ENCODE measurements at places on chromosomes 5 and 9.

DNA sequence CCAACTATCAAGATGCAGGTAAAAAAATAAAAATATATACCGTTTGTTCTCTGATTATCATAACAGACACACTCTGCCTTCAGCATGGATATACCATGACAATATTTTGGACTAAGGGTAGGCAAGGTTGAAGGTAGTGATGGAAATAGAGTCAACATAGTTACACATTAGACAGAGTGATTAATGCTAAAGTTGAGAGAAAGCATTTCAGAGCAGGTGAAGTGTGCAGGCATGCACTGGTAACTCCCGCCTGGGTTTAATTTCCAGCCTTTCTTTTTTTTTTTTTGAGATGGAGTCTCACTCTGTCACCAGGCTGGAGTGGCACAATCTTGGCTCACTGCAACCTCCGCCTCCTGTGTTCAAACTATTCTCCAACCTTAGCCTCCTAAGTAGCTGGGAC is 458.5 kb downstream of the TLR4 start:
- DNase-seq, result no peak

GRCh38 chr5:155475318-155475717 is 461.8 kb downstream of the KIF4B start:
- no peak for DNase-seq

GRCh38 chr9:121729769-121730562 is 78.5 kb downstream of the DAB2IP start:
- DNase-seq, result no peak

- DNase-seq, result no peak
Observed at GRCh38 chr9:73515216-73515615, 363.6 kb downstream of the ANXA1 start.

- DNase-seq, result no peak
Observed at GRCh38 chr5:133494232-133494922, 118.0 kb downstream of the FSTL4 start.

DNA sequence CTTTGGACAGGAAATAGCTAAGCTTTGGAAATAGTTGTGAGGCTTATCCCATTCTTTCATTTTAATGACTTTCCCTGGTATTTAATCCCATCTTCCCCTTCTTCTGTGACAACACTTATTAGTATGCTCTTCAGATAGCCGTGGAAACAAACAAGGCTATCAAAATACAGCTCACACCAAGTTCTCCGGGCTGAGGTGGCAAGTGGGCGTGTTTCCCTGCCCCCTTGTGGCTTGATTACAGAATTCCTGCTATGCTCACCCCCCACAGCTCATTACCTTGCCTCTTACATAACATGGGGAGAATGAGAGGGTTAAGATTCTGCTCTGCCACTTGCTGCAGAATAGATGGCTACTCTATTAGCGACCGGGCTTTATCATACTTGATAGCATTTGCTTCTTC is 437.1 kb upstream of the TLE4 start:
- DNase-seq, result no peak

GRCh38 chr5:100647461-100648230 is 112.5 kb downstream of the FAM174A start:
- no peak for DNase-seq

DNA sequence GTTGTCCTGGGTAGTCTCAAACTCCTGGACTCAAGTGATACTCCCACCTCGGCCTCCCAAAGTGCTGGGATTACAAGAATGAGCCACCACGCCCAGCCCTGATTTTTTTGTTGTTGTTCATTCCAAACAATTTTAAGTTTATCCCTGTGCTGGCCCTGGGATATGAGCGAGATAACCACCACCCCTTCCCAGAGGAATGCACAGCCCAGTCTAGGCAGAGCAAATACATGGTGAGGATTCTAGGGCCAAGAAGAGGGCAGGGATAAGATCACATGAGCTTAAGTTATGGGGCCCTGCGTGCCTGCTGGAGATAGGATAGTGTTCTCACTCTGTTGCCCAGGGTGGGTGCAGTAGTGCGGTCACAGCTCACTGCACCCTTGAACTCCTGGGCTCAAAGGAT is 21.0 kb upstream of the TOR1B start:
- DNase-seq, result no peak

- DNase-seq, result no peak
Observed at GRCh38 chr5:140408750-140409241, 7.2 kb downstream of the ANKHD1 start.

DNA sequence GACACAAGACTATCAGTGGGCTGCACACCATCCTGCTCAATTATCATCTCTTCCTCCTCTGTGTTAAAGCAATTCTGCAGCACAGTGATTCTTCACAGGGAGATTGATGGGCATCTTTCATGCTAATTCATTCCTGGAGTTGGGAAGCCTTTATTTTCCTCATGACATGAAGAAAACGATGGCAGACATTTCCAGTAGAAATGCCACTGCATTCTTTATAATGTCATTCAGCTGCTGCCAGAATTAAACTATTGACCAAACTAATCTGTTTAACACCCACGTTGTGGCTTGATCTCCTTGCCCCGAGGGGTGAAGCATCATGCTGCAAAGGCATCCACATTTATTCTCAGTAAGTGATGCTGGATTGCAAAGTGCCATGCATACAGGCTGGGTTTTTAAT is 273.0 kb downstream of the SPOCK1 start:
- DNase-seq, result no peak

- DNase-seq, result no peak
Observed at GRCh38 chr9:133429641-133430161, 7.5 kb downstream of the ADAMTS13 start.

- DNase-seq, result no peak
Observed at GRCh38 chr9:11471321-11471720, 858.5 kb upstream of the PTPRD start.

DNA sequence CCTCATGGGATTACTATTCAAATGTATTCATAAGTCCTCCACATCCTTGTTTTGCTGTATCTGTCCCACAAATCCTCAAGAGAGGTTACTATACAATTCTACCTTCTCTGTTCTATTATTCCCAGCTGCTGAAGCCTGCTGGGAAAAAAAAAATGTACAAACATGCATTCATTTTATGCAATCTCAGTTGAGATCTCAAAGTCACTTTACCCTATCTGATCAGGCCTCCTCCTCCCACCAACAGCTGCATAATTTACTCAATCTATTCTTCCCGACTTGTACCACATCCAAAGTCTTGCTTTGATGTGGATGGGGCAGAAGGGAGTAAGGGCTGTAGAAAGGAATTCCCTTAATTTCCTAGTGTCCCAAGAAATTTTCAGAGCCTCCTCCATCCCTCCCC is 28.6 kb downstream of the PSIP1 start:
- no peak for DNase-seq

DNA sequence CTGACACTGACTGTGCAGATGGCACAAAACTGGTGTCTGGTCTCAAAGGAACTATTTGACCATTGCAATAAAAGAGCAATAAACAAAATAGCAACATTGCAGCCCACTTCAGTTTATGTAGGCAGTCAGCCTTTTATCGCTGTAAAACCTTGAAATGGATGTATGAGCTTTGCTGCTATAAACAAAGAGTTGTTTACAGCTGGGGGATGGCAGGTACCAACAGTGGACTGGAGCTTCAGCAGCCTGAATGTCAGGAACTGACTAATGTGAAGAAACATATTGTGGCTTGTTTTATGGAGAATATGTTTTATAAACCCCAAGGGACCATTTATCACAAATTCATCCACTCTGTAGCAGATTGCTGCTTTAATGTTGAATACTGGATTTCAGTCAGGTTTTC is 78.0 kb downstream of the PTPRD start:
- DNase-seq, result no peak

GRCh38 chr5:81363093-81363871 is 30.7 kb downstream of the ACOT12 start:
- DNase-seq, result no peak

- DNase-seq, result no peak
Observed at GRCh38 chr5:16625096-16625495, 8.3 kb upstream of the RETREG1 start.

DNA sequence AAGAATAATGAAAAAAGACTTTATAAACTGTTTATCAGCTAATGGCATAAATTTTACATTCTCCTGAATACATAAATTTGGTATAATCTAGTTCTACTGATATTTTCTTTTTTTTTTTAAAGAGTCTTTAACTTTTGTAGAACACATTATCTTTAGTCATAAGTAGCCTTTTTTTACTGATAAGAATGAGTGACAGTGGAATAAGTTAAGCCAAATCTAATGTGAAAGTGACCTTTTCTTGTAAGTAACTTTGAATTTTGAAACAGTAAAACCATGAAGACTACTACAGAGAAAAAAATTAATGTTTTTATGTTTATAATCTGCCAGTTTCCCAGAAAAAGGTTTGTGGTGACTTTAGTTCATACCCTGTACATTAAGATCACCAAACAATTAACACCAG is 13.7 kb downstream of the CEP78 start:
- DNase-seq, result no peak

- no peak for DNase-seq
Observed at GRCh38 chr5:50717651-50718050, 51.2 kb downstream of the PARP8 start.

DNA sequence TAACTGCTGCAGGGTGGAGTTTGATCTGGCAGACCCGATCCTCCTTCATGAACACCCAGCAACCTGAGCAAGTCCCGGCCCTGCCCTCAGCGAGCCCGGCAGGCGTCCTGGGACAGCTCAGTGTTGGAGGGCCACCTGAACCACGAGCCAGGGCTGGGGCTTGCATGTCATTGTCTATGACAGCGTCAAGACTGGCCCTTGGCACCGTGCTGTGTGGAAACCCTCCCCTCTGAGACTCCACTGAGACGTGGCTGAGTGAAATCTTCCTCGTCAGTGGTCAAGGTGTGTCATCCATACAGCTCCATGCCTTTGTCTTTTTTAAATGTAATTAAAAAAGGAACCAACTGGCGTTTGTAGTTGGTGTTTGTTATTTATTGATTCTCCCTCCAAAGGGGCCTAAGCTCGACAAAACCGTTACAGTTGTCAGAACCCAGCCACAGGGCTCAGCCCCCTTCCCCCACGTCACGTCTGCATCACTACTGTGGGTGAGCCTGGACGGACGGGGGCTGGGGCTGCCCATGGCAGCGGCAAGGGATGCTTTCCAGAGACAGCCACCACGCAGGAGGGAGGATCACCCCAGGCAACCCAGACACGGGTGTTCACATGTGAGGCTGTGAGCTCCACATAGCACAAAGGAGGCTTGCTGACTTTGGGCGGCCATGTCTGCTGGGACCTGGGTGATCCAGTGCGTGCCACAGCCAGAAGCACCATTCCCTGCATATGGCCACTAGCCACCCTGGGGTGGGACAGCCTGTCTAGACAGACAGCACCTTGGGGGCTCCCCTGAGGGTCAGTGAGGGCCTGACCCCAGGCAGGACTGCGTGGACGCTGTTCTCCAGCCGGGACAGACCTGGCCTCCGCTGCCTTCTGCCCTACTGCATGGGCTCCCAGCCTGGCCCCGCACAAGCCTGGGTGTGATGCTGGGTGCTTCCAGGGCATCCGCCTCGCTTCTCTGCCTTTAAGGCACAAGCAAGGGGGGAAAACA is 7.3 kb downstream of the UCK1 start:
- no peak for DNase-seq

GRCh38 chr5:14672484-14673394 is 8.2 kb downstream of the OTULIN start:
- DNase-seq, result no peak

DNA sequence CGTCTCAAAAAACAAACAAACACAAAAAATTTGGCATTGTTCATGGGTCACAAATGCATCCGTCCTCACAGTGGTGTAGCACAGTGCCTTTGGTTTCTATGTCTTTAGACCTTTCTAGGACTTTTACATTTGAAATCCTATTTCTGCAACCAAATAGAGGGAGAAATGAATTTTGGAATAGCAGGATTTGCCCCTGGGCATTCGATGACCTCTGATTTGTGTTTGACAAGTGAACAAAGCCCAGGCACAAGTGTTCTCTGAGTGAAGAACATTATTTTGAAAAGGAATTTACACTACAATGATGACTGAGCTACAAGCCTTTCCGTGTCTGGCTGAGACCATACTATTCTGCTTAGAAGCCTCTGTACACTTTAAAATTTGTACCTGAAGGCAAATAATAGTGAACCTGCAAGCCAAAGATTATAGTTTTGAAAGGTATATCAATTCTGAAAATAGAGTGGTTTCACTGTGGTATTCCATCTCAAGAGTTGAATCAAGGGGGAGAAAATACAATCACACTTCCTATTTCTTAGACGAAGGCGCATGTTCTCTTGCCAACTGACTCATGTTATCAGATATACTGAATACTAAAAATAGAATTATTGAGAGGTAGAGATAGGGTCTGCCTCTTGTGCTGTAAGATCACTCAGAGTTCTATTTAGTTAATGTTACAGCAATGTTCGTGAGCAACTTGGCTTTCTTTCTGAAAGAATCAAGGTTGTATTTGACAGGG is 297.6 kb downstream of the KDM4C start:
- no peak for DNase-seq

- no peak for DNase-seq
Observed at GRCh38 chr5:105034401-105034763, 1471.8 kb upstream of the NUDT12 start.

GRCh38 chr9:29659736-29660135 is 2086.5 kb upstream of the C9orf72 start:
- no peak for DNase-seq

DNA sequence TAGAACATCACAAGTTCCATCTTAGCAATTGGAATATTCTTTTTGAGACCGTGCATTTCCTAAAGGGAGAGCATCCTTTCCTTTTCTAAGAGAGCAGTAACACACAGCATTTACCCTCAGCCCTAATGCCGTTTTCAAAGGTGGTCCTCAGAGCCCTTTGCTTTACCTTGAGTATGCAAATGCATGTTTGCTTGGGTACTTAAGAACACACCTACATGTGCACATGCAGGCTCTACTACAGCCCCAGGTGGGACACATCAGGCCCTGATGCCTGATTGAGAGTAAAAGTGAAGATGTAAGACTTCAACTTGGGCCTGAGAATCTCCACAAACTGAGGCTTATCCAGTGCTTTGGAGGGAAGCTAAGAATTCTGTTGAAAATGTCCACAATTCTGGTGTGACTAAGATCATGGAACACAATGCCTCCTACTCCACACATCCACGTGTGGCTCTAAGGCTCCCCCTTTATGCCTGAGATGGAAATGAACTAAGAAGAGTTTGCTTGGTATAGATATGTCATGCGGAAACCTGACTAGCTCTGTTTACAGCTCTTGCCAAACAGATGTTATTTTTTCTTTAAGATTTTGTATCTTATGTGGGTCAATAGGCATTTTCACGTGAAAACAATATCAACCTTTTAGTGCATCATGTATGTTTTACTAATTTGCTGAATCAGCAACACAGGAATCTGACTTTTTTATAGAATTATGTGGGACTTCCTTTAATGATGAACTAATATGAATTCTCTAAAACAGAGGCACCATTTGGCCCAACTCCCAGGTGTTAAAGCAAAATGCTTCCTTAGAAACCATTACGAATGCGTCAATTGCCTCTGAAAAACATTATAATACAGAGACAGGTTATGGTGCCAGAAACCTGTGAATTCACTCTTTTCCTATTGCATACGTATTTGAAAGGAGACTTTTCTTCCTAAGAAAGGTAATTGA is 48.9 kb upstream of the SLC2A8 start:
- peak; percentile 25 for DNase-seq

DNA sequence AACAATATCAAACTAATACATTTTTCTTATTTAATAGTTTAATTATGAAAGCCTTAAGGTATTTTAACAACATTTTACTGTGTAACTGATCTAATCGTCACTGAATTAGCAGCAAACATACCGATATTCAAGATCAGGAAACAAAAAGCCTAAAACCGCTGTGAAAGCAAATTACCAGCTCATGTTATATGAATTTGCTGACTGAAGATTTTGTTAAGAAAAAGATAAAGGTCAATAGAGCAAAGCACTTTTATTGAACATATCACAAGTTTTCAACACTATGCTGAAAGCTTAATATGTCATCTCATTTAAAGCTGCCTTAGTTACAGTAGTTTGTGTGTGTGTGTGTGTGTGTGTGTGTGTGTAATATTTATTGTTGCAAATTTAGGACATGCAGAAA is 1634.9 kb upstream of the NUDT12 start:
- no peak for DNase-seq
